ENCODE measurements at places on chromosomes 13 and 19. TPM values are rescaled to one million over a fixed set of nuclear protein-coding genes. Genes with fewer than 3 reads are reported as not detected.

Gene PAN3
- 9.7 TPM for total RNA-seq

Gene LATS2
- 25.1 TPM for total RNA-seq

Gene CCNA1
- not detected for total RNA-seq

Gene TMC4
- 1.7 TPM for total RNA-seq

Gene DAND5
- 11.2 TPM for total RNA-seq

- no peak for DNase-seq
Measured at GRCh38 chr13:30615481-30615865, 2.2 kb upstream of the USPL1 start.

DNA sequence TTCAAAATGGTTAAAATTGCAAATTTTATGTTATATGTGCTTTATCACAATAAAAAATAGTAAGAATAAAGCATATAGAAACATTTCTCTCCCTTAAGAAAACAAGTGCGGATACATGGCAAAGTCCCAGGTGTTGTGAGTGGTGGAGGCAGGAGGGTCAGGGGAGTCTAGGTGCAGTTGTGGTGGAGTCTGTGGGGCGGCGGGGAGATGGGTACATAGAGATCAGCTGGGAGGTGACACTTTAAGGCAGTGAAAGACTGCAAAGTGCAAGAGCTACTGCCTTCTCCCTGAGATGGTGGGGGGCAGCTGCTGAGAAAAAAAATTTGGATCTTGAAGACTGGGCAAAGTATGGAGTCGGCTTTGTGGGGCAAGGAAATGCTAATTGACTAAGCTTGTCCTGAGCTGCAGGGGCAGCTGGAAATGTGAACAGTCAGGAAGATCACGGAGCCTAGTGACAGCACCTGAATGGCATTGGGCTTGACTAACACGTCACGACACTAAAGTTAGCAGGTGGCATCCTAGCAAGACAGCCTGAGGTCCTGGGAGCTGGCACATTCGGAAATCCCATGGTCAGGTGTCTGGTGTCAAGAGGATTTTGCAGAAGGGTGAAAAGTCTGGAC lies 72.9 kb upstream of the IRS2 start:
- no peak for DNase-seq

GRCh38 chr13:94160875-94161274 lies 318.6 kb downstream of the DCT start:
- DNase-seq, result no peak

- no peak for DNase-seq
Measured at GRCh38 chr19:42683917-42684513, 56.3 kb downstream of the PSG3 start.

DNA sequence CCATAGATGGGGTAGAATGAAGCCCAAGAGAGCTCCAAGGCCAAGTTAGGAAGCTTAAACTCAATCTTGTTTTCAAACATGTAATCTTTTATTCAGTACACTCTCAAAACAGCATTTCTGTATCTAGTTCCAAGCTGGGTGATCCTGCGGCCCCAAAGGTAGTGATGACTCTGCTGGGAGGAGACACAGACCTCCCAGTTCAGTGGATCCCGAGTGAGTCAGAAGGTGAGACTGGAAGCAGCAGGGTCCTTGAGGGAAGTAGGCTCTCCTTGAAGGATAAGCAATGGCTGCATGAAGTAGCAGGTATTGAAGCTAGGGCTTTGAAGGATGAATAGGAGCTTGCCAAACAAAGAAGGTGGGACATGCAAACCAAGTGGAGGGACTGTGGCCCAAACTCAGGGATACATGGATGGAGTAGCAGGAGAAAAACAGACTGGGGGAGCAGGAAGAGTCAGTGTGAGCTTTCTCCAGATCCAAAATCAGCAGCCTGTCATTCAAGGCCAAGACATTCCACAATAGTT lies 9.6 kb downstream of the TINCR start:
- no peak for DNase-seq

DNA sequence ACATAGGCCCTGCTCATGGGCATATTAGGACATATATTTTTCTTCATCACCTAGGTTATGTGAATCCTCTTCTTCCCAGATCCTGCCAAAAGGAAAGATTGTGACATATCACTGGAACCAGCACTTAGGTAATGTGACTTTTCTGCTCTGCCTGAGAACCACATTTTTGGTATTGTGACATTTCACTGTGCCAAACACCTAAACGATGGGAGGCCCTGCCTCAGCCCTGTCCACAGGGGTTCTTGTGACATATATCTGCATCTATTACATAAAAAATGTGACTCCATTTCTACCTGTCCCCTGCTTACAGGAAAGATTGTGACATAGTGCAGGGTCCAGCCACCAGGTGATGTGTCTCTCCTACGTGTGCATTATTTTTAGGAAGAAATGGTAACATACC lies 18.5 kb upstream of the ZNF730 start:
- no peak for DNase-seq

DNA sequence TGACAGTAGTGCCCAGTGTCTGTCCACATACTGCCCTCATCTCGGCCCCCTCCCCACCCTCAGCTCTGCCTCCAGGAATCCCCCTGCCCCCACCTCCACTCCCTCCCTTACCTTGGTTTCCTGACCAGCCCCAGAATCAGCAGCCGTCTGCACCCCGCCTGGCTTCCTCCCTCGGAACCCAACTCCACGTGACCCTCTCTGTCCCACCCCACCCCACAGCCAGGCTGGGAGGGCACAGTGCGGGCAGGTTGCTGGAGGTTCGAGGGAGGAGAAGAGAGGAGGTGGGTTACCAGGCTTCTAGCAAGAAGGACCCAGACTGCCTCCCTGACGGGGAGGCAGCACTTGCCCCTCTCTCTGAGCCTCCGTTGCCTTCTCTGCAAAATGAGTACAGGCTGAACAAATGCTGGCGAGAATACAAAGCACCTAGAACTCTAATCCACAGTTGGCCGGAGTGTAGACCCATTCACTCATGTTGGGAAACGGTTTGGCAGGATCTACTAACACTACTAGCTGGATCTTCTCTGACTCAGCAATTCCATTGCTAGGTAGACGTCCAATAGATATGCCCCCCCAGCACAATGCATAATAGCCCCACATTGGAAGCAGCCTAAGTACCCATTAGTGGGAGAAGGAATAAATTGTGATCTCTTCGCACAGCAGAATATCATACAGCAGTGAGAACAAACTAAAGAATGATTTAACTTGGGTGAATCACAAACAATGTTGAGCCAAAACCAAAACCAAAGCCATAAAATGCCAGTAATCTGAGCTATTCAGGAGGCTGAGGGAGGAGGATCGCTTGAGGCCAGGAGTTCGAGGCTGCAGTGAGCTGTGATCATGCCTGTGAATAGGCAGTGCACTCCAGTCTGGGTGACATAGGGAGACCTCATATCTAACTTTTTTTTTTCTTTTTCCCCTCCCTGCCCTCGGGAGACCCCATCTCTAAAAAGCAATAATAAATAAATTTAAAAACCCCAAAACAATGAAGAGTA lies at the start of gene RASAL3:
Gene RASAL3 (minus strand): TSS at position 151 of the 992 bp plus-strand sequence. CDS start 186 bp downstream, outside the sequence.
- DNase-seq, result no peak

All from left ventricle myocardium superior (tissue), 1 donor.